ENCODE measurements at places on chromosomes 1 and 21.
A peak's percentile ranks its signal among the peaks of the same experiment; 100 is the strongest.

- DNase-seq = no peak
These were observed 27.9 kb upstream of the SLC6A9 start for GRCh38 chr1:44059212-44059611.

DNA sequence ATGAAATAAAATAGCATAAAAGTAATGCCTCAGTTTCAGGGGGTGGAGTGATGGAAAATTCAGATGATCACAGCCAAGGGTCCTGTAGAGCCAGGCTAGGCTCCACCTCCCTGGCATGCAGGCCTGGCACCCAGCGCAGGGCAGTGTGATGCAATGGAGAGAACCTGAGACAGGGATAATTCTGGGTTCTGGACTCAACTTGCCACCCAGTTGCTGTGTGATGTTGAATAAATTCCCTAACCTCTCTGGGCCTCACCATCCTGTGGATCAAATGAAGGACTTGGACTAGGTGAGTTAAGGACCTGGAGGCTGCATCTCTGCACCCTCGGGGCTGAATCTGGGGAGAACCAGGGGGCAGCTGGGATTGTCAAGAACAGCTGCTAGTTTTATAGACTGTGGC is 17.0 kb downstream of the PADI2 start:
- DNase-seq = no peak

DNA sequence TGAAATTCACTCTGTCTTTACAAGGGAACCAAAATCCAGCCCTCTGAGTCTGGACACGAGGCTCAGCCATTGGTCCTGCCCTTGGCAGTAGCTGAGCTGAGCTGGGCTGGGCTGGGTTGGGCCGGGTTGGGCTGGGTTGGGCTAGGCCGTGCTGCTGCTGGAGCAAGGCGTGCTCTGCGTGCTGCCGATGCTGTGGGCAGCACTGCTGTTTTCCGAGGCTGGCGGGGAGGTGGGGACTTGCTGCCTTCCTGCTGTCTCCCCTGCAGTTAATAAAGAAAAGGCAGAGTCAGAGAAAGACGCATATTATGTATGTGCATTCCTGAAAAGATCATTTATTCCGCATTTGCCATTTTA is 182.9 kb downstream of the CDC7 start:
- no peak for DNase-seq

GRCh38 chr21:38985568-38986378 is 180.0 kb downstream of the ETS2 start:
- no peak for DNase-seq

GRCh38 chr1:67594764-67595163 is 90.2 kb upstream of the GADD45A start:
- no peak for DNase-seq

DNA sequence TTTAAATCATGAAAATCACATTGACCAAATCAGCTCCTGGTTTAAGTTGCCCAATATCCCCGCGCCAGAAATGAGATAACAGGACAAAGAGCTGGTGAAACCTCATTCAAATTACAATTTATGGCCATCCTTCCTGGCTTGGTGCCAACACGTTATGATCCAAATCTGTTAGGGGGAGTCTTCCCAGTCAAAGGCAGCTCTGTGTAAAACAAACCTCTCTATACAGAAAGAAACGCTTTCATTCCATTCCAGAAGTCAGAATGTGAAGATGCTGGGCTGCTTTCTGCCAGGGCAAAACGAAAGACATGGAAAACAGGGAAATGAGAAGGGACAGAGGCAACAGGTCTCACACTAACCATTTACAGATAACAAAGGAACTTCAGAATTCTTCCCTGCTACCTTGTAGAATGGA is 53.5 kb upstream of the TIAM1 start:
- DNase-seq = no peak

GRCh38 chr21:45412491-45412890 is 7.5 kb downstream of the COL18A1 start:
- DNase-seq = no peak

DNA sequence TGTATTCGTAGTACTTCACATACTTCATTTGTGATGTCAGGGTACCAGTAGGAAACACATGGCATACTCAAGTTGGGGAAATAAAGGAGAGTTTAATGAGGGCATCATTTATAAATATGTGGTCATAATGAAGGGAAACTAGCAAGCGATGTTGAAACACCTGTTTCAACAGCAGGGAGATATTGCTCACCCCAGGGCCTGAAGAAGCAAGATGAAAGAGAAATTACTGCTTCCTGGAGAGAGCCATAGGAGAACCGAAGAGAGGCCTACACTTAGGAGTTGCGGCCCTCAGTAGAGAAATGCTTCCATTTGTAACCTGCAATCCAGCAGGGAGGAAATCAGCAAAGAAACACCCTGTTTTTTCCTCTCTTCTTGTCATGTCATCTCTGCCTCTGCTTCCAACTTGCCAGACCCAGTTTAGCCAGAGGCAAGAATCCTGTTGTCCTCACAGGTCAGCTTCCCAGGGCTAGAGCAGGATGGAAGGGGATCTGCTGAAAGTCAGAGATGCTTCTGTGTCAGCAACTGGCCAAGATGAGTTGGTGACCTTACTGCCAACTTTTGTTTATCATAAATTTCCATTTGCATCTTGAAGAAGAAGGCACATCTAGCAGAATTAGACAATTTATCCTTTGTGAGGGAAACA is 67.6 kb upstream of the TSPAN2 start:
- no peak for DNase-seq

DNA sequence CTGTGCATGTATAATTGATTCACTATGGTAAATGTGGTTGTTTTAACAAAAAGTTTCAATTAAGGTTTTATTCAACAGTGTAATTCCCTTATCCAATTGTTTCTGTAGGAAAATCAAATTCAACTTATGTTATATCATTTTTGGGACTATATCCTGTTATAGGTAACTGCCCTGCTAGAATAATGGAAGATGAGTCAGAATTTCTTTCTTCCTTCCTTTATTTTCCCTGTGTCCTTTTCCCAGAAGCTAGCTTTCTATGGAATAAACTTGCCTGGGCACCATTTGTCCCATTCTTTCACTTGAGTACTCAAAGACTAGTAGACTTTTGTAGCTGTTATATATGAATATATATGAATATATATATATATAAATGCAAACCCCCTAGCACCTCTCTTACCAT is 301.3 kb downstream of the TM2D1 start:
- no peak for DNase-seq

GRCh38 chr1:152153996-152154395 is 5.0 kb downstream of the RPTN start:
- no peak for DNase-seq

DNA sequence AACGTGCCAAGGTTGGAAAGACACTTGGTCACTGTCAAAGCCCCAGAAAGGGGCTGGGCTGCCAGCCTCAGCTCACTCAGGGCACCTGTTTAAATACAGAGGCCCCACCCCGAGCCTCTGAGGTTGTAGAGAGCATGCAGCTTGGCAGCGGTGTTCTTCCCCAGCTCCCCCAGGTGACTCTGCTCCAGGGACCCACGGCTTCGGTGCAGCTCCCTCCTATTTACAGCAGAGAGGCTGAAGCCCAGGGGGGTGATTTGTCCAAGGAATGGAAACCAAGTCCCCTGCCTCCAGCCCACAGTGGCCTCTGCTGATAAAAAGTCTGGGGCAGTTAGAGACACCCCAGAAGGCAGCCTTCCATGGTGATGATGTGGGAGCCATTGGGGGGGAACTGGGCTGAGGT is 9.1 kb upstream of the C1QA start:
- DNase-seq = no peak

DNA sequence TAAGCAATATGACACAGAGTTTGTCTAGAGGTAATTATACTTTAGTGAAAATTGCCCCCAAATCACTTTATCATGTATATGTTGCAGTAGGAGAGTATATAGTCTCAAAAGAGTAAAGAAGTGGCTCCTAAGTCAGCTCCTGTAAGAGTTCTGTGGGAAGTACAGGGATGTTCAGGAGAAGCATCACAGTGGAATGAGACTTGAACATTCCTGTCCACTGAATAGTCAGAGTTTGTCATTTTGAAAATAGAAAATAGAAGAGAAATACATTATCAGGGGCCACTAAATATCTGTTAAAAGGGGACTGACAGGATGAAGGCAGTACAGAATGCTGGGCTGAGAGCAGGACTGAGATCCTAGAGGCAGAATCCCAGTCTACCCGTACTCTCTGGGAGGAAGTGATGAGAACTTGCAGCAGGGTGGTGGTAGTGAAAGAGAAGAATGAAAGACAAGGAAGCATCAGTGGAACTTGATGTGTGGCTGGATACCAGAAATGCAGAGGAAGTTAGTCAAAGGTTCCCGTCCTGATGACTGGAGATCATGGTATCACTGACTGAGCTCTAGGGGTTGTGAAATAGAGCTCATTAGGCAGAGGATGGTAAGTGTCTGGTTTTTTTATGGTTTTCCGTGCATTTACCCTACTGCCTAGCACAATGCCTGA is 153.4 kb downstream of the FMN2 start:
- no peak for DNase-seq

- DNase-seq = no peak
These were observed 425.5 kb downstream of the LMO4 start for GRCh38 chr1:87754139-87754538.

GRCh38 chr1:40825435-40825788 is 36.8 kb downstream of the CITED4 start:
- DNase-seq = no peak

- DNase-seq = peak; percentile 3
These were observed 27.2 kb downstream of the HSPG2 start for GRCh38 chr1:21909787-21910503.

- no peak for DNase-seq
These were observed 16.9 kb downstream of the AGPAT3 start for GRCh38 chr21:43881935-43882334.

- no peak for DNase-seq
These were observed 258.3 kb upstream of the KAZN start for GRCh38 chr1:14340002-14340785.

GRCh38 chr1:11525151-11525505 is 46.2 kb downstream of the DISP3 start:
- DNase-seq = no peak

- DNase-seq = no peak
These were observed 38.4 kb downstream of the AHCTF1 start for GRCh38 chr1:246893191-246893939.

- no peak for DNase-seq
These were observed 226.0 kb downstream of the CHRM3 start for GRCh38 chr1:239612379-239612778.
